ENCODE measurements at places on chromosomes 5 and 9.

GRCh38 chr5:35698047-35698808 lies 80.6 kb downstream of the SPEF2 start:
- no peak for DNase-seq

DNA sequence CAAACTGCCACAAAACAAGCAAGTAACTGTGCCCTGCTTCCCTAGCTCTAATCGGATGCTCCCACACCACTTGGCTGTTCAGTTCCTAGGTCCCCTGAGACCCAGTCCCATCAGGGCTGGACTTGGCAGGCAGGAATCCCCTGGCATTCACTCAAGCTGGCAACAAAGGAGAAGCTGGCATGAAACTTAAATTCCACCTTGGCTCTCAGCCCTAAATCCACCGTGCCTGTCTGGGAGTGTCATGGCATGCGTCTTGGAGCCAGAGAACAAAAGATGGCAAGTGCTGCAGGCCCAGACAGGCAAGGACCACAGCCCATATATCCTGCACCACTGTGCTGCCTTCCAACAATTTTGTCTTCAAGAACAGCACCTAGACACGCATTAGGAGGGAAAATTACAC lies 38.2 kb downstream of the ETF1 start:
- DNase-seq = no peak

- no peak for DNase-seq
Measured at GRCh38 chr9:74554751-74555419, 57.8 kb downstream of the RORB start.

DNA sequence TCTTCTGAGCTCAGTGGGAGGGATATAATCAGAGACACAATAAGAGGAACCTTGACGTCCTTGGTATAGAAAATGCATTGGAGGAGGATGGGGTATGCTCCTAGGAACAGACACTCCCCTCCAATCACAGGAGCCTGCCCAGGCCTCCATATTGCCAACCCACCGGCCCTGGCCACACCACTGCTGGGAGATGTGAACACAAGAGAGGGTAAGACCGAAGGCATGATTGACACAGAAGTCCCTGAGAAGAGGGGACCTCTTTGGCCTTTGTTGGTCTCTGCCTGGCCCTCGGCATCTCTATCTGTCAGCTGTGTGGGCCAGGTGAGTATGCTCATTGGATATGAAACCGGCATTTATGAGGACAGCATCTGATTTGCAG lies 62.0 kb downstream of the CRB2 start:
- no peak for DNase-seq

GRCh38 chr9:77841739-77842386 lies 189.7 kb downstream of the GNAQ start:
- no peak for DNase-seq
